ENCODE measurements at places on chromosomes 3 and 15. TPM values are rescaled to one million over a fixed set of nuclear protein-coding genes. Genes with fewer than 3 reads are reported as not detected.

DNA sequence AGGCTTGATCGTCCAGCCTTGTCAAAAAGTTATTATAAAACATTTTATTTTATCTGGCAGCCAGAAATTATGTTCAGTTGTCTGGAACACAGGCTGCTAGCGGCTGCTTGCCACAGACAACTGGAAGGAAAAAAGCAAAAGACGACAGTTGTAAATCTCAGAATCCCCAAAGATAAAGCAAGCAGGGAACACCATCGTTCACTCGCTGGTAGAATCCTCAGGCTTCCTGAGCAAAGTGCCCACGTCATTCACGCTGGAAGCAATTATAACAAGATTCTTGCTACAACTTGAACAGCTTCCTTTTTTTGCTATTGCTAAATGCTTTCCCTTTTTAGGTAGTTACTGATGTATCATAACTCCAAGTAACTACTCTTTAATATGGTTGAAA, 33.6 kb downstream of the ADAMTS17 start:
- DNase-seq, result no peak

DNA sequence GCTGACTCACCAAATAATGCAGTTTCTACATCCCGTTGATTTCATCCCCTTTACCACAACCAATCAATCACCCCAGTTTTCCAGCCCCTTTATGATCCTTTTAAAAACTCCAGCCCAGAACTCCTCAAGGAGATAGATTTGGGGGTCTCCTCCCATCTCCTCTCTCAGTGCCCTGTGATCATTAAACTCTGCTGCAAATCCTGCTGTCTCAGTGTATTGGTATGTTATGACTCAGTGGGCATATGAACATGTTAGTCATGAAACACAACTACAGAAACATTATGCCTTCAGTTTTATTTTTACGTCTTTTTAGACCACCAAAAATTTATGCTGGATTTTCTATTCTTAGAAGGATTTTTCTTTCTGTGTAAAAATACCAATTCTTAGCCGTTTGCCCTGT, 213.7 kb downstream of the DIPK2A start:
- DNase-seq, result peak; percentile 37

- DNase-seq, result no peak
These were observed 54.6 kb downstream of the STAC start for GRCh38 chr3:36434687-36435426.

The CADM2 gene
- total RNA-seq, result not detected

The RAB11A gene
- total RNA-seq, result 376 TPM

Data from IMR-90 (cell line).